Stimulated activated CD8-positive, alpha-beta memory T cell treated with anti-CD3 and anti-CD28 coated beads, Interleukin-7, amount 100 ng/mL, for 1 hour (primary cell): ENCODE measurements at places on chromosomes 7 and 10.

DNA sequence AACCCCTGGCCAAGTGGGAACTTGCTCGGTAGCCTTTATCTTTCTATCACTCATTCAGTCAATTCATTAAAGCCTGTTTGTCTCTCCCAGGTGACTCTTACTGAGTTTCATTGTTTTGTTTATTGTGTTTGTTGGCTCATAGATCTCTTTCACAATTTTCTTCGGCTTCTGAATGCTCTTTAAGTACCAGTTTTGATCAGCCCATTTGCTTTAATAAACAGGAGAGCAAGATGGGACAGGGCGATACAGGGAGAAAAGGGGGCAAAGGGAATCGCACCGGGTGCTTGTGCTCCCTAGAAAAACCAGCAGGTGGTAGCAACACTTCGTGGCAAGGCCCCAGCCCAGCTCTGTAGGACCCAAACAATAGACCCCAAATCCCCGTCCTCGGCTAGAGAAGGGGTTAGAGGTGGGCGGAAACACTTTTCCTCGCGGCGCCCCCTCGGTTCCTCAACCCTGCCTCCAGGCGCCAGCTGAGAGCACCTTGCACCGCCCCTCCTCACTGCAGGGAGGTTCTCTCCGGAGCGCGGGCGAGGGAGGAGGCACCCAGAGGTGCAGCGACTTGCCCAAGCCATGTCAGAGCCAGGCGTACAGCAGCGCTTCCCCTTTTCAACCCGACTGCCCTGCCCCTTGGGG is 1.0 kb upstream of the EPHB6 start:
- DNase-seq: peak; percentile 23

DNA sequence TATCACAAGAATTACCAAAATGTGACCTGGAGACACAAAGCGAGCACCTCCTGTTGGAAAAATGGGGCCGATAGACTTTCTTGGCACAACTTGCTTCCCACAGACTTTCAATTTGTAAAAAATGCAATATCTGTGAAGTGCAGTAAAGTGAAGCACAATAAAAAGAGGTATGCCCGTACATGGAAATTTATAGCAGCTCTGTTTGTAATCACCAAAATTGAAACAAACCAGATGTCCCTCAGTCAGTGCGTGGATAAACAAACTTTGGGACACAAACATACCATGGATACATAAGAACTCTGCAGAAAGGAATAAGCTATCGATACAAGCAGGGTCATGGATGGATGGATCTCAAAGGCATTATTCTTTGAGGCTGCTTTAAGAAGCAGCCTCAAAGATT is 33.6 kb downstream of the ARID5B start:
- no peak for DNase-seq

DNA sequence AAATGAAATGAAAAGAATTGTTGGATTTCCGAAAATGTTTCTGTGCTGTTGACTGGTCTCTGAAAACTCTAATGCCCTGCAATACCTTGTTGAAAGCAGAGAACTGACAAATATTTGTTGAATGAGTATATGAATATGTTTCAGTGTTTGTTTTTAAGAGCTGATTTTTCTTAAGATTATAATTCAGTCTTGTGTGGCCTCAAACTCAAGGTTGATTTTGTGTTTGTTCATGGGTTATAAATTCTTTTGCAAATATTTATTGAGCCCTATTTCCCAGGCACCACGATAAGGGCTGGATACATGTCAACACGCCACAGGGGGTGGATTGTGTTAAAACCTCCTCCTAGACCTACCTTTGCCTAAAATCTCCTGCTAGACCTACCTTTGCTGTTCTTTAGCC is 203.9 kb upstream of the PLPP4 start:
- no peak for DNase-seq

- DNase-seq: no peak
Observed at GRCh38 chr10:60192946-60193345, 196.7 kb downstream of the ANK3 start.

GRCh38 chr7:116708248-116708647 is 36.3 kb downstream of the MET start:
- no peak for DNase-seq

- DNase-seq: no peak
Observed at GRCh38 chr10:91931526-91932190, 8.1 kb downstream of the BTAF1 start.
